Activated T-cell treated with anti-CD3 and anti-CD28 coated beads, Interleukin-2, amount 50 U/mL, for 1 hour (primary cell): ENCODE measurements at places on chromosomes 1 and 21.

DNA sequence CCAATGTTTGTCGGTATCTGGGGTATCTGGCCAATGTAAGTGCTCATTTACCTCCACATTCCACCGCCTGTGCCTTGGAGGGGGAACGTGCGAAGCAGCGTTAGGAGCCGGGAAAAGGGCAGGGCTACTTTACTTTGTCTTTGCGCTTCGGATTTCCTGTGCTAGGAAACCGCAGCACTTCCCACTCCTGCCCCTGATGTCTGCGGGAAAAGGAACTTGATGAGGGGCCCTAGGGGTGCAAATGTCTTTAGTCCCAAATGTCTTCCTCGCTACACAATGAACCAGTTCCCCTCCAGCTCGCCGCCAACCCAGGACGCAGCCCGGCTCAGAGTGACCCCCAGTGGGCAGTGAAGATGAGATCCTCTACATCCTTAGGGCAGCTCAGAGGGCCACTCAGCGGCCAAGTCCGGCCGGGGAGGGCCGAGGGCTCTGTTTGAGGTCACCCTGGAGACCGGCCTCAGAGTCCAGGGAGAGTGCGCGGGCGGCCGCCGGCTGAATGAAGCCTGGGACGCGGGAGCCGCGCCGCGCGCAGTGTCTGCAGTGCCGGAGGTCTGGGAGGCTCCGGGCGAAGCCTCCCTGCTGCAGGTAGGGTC is at the start of gene DYNLT5:
TSS of gene DYNLT5 (plus strand) at position 460 of the 593 bp plus-strand sequence. CDS start 2,200 bp downstream, outside the sequence.
- DNase-seq = no peak

DNA sequence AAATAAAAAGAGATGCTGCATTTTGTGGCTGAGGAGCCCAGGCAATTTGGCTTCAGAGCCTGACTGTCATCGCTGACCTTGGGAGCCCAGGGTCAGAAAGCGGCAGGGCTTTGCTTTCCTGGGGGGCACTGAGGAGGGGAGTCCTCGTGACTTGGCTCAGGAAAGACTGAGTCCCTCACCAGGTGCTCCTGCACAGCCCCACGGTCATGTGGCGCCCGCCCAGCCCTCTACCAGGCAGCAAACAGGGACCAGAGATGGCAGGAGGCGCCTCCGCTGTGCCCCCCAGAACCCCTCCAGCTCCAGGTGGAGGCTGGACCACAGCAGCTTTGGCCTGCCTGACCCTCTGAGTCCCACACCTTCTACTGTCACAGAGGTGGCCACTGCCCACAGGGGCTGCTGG is 13.2 kb downstream of the EFHD2 start:
- no peak for DNase-seq

DNA sequence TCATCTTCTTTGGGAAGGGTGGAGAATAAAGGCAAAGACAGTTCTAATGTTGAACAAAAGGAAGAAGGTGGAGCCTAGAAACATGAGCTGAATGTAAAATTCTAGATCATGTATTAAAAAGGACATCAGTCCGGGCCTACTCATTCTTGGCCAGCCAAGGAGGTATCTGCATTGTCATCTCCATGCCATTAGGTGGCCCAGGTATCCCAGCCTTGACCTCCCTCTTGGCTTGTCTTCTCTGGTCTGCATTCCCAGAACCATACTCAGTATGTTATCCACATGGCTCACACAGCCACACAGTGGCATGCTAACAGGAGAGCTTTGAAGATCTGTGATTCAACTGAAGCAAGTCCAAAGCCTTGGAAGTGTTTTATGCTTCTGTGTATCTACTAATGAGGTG is 369.8 kb upstream of the KAZN start:
- no peak for DNase-seq

DNA sequence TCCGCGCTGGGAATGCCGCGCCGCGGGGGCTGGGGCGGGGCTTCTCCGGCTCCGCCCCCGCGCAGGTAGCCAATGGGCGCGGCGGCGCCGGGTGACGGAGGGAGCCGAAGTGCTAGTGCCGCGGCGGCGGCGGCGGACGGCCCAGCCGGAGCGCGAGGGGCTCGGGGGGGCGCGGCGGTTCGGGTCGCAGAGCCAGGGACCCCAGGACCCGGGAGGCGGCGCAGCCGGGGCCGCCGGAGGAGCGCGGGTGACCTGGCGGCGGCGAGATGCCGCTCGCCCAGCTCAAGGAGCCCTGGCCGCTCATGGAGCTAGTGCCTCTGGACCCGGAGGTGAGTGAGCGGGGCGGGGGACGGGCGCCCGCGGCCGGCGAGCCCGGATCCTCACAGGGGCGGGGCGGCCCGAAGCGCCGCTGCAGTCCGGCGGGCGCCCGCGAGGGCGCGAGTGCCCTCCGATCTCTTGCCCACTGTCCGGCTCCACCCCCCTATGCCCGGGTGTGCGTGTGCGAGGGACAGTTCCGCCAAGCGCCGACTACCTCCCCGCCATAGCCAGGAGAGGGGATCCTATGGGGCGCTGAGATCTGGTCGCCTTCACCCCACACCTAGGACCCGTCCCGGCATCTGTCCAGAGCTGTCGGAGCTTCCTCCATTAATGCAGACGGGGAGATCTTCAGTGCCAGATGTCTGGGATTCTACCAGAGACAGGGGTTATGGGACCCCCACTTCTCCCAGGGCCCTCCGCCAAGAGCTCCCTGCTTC is at the start of gene RPS6KA1:
TSS of gene RPS6KA1 (plus strand) at position 107 of the 755 bp plus-strand sequence. CDS start at position 267, 160 bp downstream.
- DNase-seq = peak; percentile 75

GRCh38 chr1:227728892-227729143 is 6.3 kb downstream of the JMJD4 start:
- DNase-seq = no peak

DNA sequence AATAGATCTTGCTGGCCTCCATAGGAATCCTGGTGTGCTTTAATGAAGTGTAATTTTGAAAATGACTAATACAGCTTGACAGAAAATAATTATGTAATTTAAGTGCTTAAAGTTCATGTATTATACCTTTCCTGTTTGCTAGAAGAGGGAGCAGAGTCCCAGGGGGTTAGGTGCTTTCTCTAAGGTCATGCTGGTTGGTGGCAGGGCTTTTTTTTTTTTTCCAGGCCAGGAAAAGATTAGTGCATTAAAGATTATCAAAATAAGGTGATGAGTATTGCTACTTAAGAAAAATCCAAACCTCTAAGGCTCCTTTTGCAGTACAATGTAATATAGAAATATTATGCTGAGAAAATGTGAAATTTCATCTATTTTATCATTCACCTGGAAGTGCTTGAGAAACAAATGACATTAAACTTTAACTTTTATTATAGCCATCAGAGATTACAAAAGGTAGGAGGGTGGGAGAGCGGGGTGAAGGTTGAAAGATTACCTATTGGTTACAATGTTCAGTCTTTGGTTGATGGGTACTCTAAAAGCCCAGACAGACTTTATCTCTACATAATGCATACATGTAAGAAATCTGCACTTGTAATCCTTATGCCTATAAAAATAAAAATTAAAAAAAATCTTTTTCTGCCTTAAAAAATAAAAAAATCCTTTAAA is 110.8 kb downstream of the RABGAP1L start:
- DNase-seq = no peak

DNA sequence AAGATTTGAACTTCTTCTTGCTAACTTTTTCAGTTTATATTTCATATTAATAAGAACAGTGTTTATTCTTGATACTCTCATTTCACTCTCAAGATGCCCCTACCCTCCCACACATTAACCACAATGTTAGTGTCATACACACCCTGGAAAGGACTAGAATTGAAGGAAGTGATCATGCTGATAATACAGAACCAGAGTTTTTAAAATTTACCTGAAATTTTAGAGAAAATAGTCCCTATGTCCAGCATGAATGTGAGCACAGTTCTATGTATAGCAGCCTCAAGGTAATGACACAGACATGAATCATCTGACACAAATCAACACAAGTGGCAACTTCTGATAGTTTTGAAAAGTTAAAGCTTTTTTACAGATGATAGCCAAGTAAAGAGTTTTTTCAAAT is 26.0 kb downstream of the RGS1 start:
- no peak for DNase-seq
